Lung (tissue), 17 donors: ENCODE measurements at places on chromosomes 1 and 21.

DNA sequence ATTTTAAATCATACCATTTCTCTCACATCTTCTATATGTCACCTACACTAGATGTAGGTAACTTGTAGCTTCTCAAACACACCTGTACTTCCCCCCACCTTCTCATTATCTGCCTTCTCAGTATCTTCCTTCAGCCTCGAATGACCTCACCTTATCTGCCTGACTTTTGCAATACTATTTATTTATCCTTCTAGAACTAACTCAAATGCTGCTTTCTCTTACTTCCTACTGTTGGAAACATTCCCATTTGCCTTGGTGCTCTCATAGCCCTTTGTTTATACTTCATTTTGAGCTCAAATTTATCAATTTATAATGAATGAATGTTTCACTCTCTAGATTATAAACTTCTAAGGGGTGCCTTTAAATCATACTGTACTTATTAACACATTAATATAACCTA, 50.4 kb upstream of the KIAA1614 start:
- no peak for DNase-seq

GRCh38 chr1:119667173-119667572, 19.1 kb upstream of the ZNF697 start:
- no peak for DNase-seq

DNA sequence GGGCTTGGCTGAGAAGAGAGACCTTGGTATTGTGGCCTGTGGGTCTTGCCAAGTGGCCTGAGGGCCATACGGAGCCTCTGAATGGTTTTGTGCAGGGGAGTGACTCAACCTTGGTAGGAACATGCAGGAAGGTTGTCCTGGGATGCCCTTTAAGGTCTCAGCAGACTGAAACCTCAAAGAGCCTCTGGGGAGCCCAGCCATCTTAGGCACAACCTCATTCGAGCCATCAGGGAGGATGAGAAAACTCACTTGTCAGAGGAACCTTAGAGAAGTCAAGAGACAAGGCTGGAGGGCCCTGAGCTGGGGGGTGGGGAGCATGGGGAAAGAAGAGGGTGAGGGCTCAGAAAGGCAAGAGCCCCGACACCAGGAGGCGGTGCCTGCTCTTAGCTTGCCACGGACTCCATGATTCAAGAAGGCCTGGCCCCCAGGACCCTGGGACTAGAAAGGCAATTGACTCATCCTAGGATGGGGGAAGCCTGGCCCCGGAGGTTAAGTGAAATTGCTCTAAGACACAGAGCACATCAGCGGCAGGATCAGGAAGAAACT, 13.0 kb downstream of the IFI6 start:
- no peak for DNase-seq

DNA sequence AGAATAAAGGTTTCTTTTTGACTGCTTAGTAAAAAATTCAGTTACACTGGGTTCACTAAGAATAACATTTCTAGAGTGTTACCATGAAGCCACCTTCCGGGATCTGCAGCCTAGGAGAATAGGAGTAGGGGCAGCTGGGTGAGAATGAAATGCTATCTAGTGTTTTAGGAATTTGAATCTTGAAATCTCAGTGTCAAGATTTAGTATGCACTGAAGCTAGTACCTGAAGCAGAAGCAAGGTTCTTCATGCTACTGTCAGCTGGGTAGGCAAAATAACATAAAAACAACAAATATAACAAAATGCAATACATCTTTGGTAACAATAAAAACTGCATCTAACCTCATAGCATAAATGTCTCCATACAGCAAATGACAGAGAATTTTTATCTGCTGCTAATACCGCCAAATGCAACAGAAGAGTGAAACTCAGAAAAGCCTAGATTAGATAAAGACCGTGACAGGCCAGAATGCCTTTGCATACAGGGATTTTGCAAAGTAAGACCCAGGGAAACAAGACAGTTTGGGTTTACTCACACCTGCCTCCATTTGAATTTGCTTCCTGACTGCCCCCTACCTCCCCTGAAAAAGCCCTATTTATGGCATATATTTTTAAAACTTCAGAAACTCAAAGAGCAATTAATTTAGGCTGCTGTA, 58.2 kb downstream of the GADD45A start:
- no peak for DNase-seq

DNA sequence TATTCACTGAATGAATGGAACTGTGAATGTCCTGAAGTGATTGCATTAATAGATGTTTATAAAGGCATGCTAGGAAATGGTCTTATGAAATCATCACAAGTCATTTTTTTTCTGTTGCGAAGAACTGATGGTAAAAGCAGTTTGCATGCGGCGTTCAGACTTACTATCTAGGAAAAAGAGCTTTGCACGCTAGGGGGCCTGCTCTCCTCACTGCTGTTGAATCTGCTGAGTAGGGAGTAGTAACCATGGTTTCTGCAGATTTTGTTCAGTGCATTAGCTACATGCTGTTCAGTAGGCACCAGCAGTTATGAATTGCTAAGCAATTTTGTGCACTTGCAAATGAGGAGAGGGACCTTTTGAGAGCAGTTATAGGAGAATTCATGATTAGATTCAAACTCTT, 57.9 kb downstream of the CENPF start:
- peak; percentile 94 for DNase-seq

DNA sequence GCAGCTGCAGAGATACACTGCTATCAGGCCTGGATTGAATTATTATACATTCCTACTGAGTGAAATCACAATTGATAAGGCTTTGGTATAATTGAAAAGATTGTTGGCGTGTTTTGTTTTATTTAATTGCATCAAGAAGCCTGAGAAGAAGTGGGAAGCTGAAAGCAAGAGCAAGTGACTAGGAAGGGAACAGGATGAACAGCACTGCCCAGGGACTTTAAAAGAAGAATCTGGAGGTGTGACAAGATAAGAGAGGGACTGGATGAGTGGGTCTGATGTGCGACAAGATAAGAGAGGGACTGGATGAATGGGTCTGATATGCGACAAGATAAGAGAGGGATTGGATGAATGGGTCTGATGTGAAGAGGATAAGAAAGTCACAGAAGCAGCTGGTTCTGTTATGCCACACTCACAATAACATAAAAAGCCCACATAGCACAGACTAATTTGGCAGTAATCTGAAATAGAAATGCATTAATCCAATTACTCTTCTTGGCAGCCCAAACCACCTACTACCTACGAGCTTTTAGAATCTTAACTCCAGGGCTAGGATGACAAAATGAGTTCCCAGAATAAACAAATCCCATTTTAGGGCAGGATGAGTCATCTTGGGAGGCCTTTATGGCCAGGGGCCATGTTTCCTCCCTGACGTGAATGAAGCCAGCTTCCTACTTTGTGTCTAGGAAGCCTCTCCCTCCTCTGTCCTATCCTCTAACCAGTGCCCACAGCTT, 129.7 kb downstream of the DUSP10 start:
- DNase-seq: peak; percentile 70

- no peak for DNase-seq
Observed at GRCh38 chr1:208154040-208154439, 90.1 kb downstream of the PLXNA2 start.

GRCh38 chr1:27332536-27333281, 9.1 kb upstream of the SYTL1 start:
- no peak for DNase-seq

- no peak for DNase-seq
Observed at GRCh38 chr1:29758781-29759499, 522.6 kb downstream of the PTPRU start.
